ENCODE measurements at places on chromosomes 3 and 15. TPM values are rescaled to one million over a fixed set of nuclear protein-coding genes. Genes with fewer than 3 reads are reported as not detected.

Gene CIDEC
- total RNA-seq: 9.4 TPM

Gene DLL4
- total RNA-seq: 11.5 TPM

Gene ADGRG7
- total RNA-seq: not detected

Gene GOLGA8Q
- total RNA-seq: 1.0 TPM

Gene CHRNA7
- total RNA-seq: 0.52 TPM

Gene CATSPER2
- 3.1 TPM for total RNA-seq

Gene SLC22A13
- total RNA-seq: not detected

Gene IGSF10
- 18.3 TPM for total RNA-seq

Gene GPR15
- total RNA-seq: not detected

Gene ANKRD34C
- total RNA-seq: not detected

Gene GCNT3
- not detected for total RNA-seq

Gene DNAJC17
- total RNA-seq: 10.4 TPM

Gene GOLGA6A
- total RNA-seq: 1.0 TPM

Gene MCCC1
- 16.2 TPM for total RNA-seq

Gene SLC12A1
- total RNA-seq: not detected

Gene HTR3E
- total RNA-seq: not detected

Gene SLC28A1
- total RNA-seq: 0.52 TPM

Gene SLC38A3
- total RNA-seq: 0.52 TPM

Gene MST1R
- 2.6 TPM for total RNA-seq

Gene GOLGA8G
- not detected for total RNA-seq

Gene UBR1
- total RNA-seq: 45.9 TPM

Gene TRA2B
- total RNA-seq: 136 TPM

Gene RPL39L
- 9.4 TPM for total RNA-seq

Gene TNFAIP8L3
- total RNA-seq: 2.1 TPM

Gene GUCA1C
- total RNA-seq: not detected

Gene LMAN1L
- not detected for total RNA-seq

Gene ROPN1B
- total RNA-seq: not detected

Gene CDCP1
- under 0.01 TPM for total RNA-seq

Gene DAZL
- total RNA-seq: not detected

Gene CCDC39
- total RNA-seq: not detected
